Stimulated activated CD8-positive, alpha-beta memory T cell treated with anti-CD3 and anti-CD28 coated beads, Interleukin-7, amount 100 ng/mL, for 1 hour (primary cell): ENCODE measurements at places on chromosomes 13 and 19.
A peak's percentile ranks its signal among the peaks of the same experiment; 100 is the strongest.

DNA sequence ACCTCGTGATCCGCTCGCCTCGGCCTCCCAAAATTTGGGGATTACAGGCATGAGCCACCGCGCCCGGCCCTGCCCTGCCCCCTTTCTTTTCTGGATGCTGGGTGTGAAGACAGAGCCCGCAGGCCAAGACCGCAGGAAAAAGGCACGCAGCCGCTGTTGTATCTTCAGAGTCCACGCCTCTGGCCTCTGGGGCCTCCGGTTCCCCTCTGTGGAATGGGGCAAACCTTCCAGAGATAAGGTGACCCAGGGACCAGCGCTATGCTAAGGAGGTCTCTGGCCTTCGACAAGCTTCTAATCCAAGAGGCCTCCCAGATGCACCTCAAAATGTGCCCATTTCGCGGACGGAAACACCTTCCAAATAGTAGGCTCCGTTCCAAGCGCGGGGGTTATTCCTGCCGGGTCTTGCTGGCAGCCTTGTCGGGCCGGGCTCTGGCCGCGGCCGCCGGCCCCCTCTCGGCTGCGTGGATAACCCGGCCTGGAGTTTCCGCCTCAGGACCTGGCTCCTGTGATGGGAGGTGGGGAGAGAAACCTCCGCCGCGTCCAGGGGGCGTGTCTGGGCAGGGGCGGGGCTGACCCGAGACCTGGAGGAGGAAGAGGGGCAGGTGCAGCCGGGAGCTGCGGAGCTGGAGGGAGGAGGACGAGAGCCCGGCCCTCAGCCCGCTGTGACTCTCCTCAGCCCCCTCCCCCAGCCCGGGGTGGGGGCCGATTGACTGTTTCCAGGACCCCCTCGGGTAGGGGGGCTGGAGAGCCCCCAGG is 13.1 kb downstream of the TJP3 start:
- DNase-seq, result peak; percentile 68

DNA sequence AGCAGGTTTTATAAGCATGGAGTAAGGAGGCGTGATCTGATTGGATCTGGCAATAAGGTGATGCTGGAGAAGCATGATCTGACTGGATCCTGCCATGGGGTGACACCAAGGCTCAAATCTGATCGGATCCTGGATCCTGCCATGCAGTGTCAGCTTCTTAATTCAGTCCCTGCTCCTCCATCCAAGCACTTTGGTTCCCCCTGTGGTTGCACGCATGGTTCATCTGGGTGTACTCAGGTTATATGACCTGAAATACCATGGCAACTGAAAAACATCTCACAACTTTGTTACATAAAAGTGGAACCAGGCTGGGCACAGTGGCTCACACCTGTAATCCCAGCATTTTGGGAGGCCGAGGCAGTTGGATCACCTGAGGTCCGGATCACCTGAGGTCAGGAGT is 17.6 kb upstream of the KLK4 start:
- no peak for DNase-seq

DNA sequence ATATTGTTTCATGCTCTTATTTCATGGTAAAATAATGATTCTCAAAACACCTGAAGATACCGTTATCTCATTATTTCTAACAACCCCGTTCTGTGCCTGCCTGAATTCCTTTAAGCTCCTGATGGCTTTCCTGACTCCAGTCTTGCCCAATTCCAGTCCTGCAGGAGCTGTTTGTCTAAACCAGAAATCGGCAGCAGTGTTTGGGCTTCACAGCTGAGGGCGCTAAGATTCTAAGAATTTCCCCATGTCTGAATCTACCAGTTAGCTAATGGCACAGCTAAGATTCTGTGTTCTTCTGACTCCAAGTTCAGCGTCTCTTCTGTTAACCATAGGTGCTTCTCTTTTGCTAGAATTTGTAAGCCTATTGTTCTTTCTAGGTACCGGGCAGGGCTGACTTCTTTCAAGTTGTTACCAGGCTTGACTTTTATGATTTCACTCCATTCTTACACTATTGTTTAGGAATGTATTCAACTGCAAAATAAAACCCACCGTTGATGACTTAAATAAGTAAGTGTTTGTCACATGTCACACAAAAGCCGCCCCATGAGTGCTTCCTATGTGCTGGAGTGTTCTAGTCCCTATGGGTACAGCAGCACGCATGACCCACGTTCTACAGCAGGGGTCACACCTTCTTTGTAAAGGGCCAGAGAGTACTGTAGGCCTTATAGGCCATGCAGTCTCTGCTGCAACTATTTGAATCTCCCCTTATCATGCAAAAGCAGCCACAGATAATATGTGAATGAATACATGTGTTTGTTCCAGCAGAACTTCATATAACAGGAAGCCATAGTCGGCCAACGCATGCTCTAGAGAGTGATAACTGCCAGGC is 168.3 kb upstream of the RNF113B start:
- no peak for DNase-seq

DNA sequence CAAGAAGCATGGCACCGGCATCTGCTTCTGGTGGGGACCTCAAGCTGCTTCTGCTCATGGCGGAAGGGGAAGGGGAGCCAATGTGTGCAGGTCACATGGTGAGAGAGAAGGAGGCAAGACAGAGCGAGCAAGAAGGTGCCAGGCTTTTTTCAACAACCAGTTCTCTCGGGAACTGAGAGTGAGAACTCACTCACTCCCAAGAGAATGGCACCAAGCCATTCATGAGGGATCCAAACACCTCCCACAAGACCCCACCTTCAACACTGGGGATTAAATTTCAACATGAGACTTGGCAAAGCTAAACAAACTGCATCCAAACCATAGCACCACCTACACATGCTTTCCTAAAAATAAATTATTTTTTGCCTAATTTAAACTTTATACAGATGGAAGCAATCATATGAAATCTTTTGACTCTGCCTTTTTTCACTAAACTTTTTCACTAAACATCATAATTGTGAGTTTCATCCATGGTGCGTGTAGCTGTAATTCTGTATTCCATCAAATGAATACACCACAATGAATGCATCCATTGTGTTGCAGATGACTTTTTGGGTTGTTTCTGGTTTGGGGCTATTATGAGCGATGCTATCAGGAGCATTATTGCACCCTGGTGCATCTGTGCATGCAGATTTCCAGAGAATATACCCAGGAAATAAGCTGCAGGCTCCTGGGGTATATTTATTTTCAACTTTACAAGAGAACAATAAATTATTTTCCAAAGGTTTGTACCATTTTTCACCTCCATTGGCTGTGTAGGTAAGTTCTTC is 14.6 kb upstream of the IPO5 start:
- DNase-seq, result no peak

DNA sequence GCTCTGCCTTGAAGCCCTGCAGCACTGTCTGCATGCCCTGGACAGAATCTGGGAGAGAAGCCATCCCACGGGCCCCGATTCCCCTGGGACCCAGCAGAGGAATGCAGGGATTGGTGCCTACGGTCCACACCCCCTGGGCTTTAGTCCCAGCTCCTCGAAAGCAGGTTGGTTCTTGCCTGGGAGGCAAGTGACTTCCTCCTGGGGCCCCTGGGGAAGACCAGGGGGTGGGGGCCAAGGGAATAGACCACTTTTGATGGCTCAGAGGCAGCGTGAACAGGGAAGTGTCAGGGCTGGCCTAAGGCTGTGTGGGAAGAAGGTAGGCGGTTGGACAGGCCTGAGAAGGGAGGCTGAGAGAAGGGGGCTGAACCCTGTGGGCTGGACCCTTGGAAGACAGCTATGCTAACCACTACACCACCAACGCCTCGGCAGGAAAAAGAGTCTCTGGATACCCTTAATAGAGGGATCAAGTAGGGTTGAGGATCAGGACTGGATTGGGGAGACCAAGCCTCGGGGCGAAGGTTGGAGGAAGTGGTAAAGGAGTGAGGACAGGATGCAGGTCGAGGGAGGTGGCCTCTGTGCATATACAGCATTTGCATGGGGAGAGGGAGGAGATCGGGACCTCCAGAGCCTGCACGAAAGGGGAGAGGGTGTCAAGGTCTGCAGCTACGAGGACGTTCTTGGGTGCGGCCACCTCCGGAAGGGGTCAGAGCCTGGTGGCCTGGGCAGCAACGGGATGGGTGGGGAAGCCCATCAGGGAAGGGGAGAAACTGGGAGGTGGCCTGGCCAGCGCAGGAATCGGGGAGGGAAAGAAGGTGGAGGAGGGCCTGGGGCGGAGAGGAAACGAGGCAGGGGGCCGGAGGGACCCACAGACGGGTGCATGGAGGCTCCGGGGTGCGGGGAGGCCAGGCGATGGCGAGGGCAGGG is 709 bp downstream of the DPP9 start:
- DNase-seq, result no peak

DNA sequence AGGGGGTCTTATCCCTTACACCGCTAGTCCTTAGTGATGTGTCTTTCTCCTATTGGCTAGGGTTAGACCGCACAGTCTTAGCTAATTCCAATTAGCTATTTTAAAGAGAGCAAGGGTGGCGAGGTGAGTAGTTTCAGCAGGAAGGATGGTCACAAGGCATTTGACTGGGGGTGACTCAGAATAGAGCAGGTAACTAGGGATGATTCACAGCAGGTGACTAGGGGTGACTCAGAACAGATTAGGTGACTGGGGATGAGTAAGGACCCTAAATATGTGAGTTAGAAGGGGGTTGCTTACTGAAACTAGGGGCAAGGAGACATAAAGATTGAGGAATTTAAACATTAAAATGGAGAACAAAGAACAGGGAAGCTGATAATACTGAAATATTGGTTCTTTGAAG is 64.3 kb downstream of the ZNF66 start:
- no peak for DNase-seq

DNA sequence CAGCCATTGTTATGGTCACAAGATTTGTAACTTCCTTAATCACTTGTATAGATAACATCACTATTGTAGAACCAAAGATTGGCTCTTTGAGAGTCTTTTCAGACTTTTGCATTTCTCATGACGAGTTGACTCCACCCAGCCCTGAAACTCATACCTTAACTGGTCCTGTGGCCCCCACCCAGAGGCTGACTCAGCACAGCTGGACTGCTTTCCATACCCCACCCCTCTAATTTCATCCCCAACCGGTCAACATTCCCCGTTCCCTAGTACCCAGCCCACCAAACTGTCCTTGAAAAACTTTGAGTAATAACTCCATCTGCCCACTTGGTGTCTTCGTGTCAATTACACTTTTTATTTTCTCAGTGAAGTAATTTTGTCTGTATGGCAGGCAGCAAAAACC is 32.1 kb upstream of the SLITRK1 start:
- DNase-seq, result no peak

DNA sequence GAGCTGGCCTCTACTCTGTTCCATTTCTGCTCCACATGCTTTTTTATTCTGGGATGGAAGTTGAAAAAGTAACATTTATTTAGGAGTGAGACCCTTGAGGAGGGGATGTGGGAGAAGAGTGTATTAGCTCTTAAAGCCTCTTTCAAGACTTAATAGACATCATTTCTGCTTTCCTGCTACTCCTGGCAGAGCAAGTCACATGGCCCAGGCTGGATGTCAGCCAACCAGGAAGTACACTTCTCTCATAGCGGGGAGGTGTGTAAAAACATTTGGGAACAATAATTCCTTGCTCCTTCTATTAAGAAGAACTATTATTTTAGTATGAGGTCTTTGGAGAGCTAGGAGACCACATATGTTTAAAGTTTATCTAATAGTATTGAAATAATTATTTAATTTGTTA is 40.6 kb upstream of the FAM216B start:
- DNase-seq, result no peak

DNA sequence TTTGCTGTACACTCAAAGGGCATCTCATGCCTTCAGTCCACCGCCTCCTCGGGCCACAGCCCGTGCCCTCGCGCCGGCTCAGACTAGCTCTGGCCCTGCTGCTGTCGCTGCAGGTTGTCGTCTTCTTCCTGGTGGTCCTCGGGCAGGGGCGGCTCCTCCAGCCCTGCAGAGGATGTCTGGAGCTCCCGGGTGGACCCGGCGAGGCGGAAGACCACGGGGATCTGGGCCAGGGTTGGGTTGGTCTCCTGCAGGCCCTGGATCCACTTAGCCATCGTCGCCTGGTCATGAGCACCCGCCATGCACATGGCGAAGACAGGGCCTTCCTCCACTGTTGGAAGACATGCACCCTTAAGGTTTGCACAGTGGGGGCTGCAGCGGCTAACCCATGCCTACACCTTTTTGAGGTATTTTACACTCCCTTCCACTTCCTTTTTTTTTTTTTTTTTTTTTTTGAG is 489 bp upstream of the ZNF653 start:
- no peak for DNase-seq

DNA sequence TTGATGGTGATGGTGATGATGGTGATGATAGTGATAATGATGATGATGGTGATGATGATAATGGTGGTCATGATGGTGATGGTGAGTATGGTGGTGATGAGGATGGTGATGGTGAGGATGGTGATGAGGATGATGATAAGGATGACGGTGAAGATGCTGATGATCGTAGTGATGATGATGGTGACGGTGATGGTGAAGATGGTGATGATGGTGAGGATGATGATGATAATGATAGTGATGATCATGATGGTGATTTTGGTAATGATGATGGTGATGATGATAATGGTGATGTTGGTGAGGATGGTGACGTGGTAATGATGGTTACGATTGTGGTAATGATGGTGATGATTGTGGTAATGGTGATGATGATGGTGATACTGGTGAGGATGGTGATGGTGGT is 10.8 kb upstream of the BCAT2 start:
- no peak for DNase-seq

- DNase-seq, result no peak
Observed at GRCh38 chr13:48398450-48399095, 14.3 kb downstream of the LPAR6 start.

DNA sequence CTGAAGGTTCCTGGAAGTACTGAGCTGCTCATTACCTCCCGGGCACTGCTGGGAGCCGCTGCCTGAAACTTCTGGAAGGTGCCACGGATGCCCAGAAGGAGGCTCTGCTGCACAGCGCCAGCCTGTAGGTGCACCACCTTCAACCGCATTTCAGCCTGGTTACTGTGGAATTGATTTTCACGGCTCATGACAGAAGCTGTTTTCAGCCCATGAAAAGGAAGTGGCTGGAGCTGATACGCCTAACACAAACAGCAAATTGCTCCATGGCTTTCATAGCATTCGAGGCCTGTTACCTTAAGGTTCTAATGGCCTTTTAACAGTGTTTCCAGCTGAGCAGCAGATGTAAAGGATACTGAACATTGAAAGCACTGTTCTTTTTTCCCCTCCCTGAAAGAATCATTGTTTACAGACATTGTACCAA is 22.0 kb downstream of the GPC6 start:
- no peak for DNase-seq

- no peak for DNase-seq
Observed at GRCh38 chr19:50899569-50899968, 11.6 kb downstream of the KLK4 start.

GRCh38 chr19:18308051-18308947 is 14.6 kb downstream of the LSM4 start:
- no peak for DNase-seq

GRCh38 chr19:58021541-58022282 is 12.1 kb upstream of the ZSCAN1 start:
- DNase-seq, result no peak

GRCh38 chr13:32209652-32210051 is 105.5 kb downstream of the ZAR1L start:
- DNase-seq, result no peak

- no peak for DNase-seq
Observed at GRCh38 chr13:51801631-51802099, 2.3 kb downstream of the DHRS12 start.
